ENCODE measurements at places on chromosomes 7 and 10.

- DNase-seq: no peak
Measured at GRCh38 chr10:93152136-93152535, 78.4 kb downstream of the CYP26A1 start.

- DNase-seq: peak; percentile 12
Measured at GRCh38 chr7:80781561-80781979, 137.3 kb downstream of the SEMA3C start.

DNA sequence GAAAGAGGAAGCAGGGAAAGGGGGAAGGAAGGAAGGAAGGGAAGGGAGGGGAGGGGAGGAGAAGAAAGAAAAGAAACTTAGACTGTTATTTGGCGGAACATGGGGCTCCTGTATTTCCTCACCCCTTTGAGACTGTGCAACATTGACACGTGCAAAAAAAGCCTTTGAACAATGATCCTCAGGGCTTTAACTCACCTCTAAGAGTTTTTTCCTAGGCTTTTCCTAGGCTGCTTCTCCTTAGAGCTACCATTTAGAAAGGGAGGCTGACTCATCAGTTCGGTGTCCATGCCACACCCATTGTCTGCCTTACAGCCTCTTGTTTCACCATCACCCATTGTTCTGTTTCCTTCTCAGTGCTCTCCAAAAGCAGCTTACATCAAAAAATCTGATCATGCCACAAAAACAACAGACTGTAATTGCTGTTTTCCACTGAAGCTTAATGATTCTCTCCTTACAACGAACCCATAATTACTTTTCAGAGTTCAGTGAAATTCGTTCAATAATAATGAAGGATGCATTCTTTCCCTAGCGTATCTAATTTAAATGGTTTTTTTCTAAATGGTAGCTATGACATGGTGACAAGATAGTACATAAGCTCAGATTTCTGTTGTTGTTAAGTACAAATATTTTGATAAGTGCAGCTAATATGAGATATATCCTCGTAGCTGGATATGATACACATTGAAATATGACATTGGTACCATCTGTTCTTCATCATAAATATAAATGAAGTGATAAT lies 90.8 kb downstream of the PRLHR start:
- DNase-seq: no peak

DNA sequence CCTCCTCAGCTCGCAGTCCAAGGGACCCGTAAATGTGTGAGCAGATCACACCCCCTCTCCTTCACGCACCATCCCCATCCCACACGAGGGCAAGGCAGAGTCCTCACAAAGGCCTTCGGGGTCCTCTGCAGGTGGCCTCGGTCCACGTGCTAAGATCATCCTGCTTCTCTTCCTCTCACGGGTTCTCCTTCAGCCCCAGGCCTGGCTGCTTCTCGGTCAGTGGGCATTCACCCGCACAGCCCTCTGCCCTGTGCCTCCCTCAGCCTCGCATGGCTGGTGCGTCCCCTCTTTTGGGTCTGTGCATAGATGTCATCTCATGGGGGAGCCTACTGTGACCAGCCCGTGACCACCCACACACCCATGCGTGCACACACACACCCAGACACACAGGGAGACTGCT lies 17.3 kb upstream of the FOXL3 start:
- DNase-seq: no peak

- DNase-seq: no peak
Measured at GRCh38 chr7:29885626-29886025, 79.3 kb downstream of the WIPF3 start.

GRCh38 chr10:129279446-129280154 lies 187.4 kb upstream of the MGMT start:
- no peak for DNase-seq

DNA sequence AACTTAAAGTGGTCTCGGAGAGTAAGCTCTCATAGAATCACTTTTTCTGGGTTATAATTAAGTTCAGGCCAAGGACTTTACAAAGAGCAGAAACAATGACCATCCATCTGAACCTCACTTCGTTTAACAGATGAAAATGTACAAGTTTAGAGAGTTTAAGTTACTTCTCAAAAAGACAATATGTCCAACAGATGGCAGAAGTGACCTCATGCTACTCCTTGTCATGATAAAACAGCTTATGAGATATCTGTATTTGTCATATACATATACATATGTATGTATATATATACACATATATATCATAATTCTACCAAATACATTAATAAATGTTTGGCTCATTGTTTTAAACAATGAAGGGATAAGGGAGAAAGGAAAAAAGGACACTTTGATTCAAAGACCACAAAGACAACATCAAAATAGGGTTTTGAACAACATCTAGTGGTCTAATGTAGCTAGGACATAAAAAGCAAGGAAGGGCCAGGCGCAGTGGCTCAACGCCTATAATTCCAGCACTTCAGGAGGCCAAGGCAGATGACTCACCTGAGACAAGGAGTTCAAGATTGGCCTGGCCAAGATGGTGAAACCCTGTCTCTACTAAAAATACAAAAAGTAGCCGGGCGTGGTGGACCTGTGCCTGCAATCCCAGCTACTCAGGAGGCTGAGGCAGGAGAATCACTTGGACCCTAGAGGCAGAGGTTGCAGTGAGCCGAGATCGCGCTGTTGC lies 17.8 kb downstream of the NAPEPLD start:
- no peak for DNase-seq

DNA sequence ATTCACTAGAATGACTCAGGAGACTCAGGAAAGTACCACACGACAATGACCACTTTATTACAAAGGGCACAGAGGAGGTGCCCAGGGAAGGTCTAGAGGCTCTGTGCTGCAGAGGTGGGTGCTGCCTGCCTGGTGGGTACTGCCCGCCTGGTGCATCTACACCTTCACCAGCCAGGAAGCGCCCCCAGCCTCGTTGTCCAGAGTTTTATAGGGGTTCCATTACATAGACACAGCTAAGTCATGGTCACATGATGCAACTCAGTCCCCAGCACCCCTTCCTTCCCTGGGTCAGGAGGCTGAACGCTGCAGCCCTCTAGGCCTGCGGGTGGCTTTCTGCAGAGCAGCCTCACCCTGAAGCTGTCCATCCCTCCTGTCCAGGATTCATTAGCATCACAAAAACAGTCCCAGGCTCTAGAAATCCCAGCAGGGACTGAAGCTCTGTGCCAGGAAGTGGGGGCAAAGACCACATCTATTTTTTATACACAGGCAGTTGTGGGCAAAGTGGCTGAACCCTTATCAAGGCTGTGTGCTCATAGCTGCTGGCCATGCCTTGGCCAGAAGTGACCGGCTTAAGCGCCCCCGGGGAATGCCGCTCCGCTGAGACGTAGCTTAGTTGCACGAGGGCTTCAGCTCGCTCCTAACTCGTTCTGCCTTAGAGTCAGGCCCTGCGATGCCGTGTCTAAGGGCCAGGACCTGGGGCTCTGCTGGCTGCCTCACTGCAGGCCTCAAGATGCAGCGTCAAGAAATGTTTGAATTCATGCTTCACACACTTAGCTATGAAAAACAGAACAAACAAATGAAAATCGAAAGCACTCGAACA lies 219.0 kb downstream of the GLRX3 start:
- DNase-seq: no peak

- no peak for DNase-seq
Measured at GRCh38 chr10:96319754-96320474, 15.7 kb downstream of the DNTT start.

DNA sequence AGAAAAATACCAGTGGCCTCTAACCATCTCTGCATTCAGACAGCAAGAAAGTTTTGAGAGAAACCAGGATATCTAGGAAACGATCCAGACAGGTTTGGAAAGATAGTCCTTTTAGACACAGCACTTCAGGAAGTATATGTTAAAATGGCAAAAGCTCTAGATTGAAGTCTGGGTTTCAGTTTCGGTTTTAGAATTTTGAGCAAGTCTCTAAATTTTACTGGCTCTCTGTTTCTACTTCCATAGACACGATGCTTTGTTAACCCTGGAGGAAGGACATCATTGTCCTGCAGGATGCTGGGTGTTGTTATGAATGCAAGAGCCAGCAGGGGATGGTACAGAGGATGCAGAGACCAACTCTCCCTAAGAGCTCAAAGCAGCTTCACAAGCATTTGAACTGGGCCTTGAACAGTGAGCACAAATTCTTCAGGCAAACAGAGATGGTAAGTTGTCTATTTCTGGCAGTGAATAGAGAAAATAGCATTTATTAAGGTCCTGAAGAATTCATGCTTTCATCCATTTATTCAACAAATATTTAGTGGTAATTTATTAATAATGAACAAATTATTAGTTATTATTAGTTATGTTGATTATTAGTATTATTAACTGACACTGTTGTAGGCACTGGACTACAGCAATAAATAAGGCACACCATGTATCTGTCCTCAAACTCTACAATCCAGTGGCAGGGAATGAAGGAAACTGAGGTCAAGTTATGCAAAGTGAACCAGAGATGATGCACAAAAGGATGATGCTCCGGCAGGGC lies 152.7 kb upstream of the NRP1 start:
- DNase-seq: no peak

- no peak for DNase-seq
Measured at GRCh38 chr7:36568452-36568849, 155.8 kb downstream of the AOAH start.

DNA sequence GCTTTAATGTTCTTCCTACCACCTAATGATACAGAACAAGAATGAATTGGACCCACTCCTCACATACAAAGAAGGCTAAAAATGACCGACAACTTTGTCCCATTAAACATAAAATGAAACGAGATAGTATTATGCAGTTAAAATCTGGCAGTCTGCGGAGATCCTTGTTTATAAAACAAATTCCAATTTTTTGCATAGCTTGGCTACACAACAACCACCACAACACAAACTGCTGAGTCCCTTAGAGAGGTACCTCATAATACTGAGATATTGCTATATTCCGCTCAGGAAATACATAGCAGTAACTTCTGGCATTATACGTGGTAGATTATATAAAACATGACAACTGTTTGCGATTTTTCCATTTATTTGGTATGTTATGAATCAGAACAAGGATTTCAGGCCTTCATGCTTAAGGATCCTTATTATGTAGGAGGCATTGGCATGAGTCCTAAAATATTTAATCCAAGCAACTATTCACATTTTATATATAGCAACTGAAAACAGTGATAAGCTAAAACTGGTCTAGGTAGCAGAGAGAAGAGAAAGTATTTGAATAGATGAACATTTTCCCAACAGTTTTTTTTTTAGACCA lies 96.0 kb downstream of the ANK3 start:
- no peak for DNase-seq

- DNase-seq: no peak
Measured at GRCh38 chr7:90879924-90880323, 283.8 kb downstream of the CDK14 start.

DNA sequence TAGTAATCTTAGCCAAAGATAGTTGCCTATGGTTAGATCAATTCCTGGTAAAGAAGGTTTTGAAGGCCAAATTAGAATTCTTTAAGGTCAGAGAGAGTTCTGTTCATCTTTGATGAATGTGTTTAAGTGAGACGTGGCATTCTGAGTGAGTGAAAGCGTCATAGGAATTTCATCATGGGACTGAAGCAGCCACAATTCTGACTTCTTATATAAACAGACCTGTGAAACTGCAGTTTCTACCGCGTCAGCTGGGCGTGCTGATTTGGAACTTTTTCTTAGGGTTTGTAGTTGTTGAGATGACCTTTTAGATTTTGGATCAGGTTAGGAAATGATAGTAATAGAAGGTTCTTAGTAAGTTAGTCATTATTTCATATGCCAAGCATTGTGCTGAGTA lies 103.8 kb downstream of the CNNM2 start:
- no peak for DNase-seq

DNA sequence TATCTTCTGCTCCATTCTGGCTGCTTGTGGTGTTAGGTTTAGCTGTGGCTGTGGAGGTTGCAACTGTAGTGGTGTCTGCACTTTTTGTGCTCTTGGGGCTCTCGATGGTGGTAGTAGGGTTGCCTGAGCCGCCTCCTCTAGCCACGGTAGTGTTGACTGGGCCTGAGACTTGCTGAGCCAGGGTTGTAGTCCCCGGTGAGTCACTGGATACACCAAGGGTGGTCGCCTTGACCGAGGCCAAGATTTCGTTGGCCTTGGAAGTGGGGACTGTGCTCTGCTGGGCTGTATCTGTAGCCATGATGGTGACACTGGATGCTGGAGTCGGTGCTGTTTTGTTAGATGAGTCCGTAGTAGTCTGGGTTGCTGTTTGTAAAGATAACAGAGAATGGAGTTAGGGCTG lies 45.4 kb downstream of the PODXL start:
- DNase-seq: no peak

DNA sequence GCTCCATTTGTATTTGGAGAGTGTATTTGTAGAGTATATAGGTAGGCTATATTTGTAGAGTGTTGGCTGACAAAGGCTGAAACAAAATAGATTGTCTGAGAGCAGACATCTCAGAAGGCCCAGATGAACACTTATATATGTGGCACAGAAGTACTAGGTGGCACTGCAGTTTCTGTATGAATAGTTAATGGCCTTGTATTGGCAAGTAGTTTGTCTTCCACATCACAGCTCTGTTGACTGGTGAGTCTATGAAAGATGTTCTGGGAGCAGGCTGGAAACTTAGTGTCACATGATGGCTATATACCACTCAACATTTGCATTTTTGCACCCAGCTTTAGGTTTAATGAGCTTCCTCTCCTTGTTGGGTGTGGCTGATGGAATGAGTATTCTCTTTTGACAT lies 51.9 kb downstream of the CCNY start:
- no peak for DNase-seq

DNA sequence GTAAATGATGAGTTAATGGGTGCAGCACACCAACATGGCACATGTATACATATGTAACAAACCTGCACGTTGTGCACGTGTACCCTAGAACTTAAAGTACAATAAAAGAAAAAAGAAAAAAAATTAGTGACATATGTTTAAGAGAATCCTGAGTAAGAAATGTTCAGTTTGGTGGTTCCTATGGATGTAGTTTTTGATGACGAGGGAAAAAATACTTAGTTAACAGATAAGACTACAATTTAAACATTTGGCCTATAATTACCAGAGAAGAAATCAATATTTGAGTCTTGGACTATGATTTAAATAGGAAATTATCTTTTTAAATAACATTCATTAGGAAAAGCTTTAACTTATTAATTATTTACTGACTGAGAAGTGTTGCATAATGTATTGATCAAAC lies 39.2 kb upstream of the SLC26A3 start:
- no peak for DNase-seq

DNA sequence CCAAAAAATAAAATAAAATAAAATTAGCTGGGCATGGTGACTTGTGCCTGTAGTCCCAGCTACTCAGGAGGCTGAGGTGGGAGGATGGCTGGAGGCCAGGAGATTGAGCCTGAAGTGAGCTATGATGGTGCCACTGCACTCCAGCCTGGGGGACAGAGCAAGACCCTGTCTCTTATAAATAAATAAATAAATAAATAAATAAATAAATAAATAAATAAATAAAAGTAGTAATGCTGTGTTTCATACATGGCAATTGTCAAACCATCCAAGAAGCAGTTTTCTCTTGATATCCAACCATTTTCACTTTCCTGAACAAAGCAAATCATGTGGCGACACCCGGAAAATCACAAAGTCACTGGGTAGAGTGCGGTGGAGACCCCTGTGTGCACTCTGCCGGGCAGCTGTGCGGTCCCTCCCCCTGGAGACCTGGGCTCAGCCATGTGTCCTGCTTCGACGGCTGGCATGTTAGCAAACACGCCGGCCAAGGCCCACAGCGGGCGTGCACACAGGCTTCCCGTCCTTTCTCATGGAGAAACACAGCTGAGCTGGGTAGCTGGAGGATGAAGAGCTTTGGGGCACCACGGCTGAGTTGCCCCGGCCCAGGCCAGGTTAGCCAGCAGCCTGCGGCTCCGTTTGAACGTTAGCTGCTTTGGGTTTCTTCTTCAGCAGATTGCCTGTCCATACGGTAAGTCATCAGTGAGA lies 22.3 kb upstream of the RNF32 start:
- no peak for DNase-seq

Measured in hippocampal formation (tissue), 2 donors.